ENCODE measurements at places on chromosomes 13 and 19.

- DNase-seq: no peak
Measured at GRCh38 chr13:85995788-85996418, 196.7 kb upstream of the SLITRK6 start.

DNA sequence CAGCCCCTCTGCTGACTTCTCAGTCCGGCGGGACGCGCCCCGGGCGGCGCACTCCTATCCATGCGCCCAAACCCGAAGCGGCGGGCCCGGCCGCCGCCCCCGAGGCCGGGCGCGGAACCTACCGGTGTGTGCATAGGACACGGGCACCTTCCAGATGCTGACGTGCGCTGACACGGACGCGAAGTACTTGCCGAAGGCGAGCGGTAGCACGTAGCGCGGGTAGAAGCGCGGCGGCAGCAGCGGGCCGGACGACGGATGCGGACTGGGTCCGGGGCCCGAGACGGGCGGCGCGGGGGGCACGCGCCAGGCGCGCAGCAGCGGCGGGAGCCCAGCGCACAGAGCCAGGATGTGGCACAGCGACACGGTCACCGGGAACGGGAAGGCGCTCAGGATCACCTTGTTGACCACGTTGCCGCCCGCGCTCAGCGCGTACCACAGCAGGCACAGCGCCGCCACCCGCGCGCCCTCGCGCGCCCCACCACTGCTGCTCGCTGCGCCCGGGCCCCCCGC is 338 bp downstream of the SLC35E1 start:
- DNase-seq: no peak

DNA sequence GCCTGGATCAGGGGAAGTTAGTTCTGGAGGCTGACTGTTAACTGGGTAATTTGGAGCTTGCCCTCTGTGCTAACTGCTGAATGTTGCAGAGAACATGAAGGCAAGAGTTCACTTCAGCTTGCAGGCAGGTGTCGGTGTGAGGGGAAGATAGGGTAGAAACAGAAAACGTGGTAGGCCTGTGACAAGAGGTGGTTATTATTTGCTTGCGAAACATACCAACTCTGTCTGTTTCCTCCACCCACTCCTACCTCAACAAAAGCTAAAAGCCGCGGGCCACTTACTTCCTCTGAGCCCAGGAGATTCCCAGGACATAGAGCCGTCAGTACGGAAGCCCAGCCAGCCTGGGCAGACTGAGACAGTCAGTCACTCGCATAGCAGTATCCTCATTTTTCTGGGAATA is 119.2 kb upstream of the ABCC4 start:
- no peak for DNase-seq

DNA sequence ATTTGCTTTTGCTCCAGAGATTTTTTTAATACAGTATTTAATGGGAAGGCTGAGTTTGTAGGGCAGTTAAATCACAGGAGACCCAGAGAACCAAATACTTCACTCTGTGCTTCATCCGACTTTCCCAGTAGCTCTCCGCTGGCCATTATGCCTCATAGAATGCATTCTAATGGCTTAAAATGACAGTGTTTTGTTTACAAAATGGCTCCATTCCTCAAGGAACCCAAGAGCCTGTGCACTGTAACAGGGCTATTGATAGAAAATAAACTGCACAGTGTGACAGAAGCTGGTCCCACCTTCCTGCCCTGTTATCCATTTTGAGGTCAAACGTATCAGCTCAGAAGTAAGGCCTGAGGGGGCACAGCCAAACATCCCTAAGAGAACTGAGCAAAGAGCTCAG is 136.5 kb downstream of the RAP2A start:
- DNase-seq: no peak

- no peak for DNase-seq
Measured at GRCh38 chr13:98060282-98060681, 82.6 kb upstream of the FARP1 start.

DNA sequence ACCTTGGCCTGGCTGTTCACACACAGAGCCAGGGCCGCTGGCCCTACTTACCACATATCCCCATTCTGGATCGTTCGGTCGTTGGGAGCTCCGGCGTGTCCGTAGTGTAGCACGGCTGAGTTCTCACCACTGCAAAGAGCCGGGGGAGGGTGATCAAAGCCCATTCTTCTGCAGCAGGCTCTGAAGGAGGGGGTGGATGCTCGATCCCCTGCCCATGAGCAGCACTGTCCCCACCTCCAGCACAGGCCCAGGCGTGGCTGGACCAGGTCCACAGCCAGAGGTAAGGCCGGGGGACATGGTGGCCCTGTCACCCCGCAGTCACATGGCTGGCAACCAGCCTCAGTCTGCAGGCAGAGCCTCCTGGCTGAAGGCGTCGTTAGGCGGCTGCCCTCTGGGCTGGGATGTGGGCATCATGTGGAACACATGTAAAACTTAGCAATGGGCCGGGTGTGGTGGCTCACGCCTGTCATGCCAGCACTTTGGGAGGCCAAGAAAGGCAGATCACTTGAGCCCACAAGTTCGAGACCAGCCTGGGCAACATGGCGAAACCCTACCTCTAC is 38.2 kb downstream of the CEBPG start:
- no peak for DNase-seq

- DNase-seq: peak; percentile 90
Measured at GRCh38 chr19:45615795-45616703, 14.0 kb upstream of the GPR4 start.

- DNase-seq: no peak
Measured at GRCh38 chr19:38194061-38194701, 29.8 kb downstream of the DPF1 start.

DNA sequence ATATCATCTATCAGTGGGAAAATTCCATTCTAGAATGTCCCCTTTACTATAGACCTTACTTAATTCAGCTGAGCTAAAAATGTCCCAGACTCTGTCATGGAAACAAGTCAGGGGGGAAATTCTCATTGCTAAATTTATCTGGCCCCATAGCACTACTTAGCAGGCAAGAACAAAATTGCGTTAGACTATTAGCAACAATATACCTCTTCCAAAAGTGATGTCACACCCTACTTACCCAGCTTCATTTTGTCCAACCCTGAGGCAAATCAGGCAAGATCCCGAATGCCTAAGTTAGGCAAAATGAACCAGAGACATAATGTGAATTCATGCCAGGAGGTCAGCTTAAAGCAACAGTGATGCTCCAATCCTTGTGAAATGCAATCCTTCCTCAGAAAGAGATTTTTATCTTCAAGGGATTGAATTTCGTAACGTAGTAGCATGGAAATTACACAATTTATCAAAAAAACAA is 93.7 kb downstream of the FRY start:
- peak; percentile 36 for DNase-seq

GRCh38 chr19:31013384-31014020 is 335.7 kb downstream of the TSHZ3 start:
- DNase-seq: no peak

GRCh38 chr13:27997904-27998522 is 9.5 kb upstream of the URAD start:
- peak; percentile 37 for DNase-seq

DNA sequence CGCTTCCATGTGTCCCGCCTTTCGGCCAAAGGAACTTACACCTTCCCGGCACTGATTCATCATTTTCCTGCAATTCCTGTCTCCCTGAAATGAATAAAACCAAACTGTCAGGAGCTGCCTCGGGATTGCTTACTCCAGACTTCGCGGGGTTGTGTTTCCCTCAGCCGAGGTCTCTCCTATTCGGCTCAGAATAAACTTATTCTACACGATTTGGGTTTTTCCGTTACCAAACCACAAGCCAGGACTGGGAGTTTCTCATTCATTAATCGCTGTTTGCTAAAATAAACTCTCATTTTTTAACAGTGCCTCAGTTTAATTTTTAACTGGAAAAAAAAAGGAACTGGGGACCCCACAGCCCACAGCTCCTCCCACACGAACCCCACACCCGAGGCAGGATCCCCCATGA is 667 bp downstream of the ZNF878 start:
- DNase-seq: peak; percentile 13

GRCh38 chr19:13040948-13041292 is 45.6 kb downstream of the NFIX start:
- DNase-seq: no peak

DNA sequence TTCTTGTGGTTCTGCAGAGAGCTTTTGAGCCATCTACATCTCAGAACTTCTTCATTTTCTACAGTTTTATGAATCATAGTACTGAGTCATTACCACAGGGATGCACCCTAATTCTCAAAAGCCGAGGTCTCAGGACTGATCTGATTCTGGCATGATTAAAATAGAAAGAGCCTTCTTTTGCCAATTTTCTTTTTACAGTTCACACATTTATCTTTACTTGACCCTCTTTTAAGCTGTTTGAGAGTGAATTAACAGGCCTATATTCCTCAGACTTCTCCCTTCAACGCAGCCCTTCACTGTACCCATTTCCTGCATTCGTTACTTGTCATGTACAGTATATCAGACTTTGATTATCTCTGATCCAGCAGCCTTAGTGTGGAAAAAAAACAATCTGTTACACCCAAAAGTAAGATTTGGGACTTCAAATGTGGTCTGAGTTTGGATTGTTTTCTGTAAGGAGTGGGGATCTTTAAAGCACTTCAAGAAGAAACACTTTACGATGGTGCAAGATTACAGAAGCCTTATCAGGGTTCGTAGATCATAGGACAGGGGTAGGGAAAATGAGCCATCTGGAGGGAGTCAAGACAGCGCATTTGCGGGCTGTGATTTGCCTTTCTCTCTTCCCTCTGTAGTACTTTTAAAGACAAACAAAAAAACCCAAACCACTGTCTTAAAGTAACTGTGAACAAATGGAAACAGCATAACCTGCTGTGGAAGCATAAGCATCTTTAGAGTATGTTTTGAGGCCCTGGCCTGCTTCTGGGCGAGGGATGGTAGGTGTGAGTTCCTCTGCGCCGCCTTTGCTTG is 15.3 kb upstream of the GPR183 start:
- DNase-seq: peak; percentile 85

GRCh38 chr13:50594276-50595051 is 249.0 kb downstream of the DLEU7 start:
- DNase-seq: no peak

DNA sequence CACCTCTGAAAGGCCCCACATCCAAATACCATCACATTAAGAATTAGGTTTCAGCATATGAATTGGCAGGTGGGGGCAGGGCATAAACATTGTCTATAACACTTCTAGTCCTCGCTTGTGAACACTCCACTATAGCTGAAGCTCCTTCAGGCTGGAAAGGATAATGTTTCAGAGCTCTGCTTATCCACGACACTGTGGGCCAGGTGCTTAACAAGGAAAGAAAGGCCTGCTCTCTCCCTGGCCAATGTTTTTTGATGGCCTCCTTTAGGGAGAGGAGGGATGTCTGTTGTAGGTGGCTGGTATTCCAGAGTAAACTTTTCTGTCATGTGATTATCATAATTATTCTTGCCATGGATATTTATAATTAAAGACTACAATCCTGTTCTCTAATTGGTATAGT is 86.4 kb downstream of the CCNA1 start:
- DNase-seq: no peak

DNA sequence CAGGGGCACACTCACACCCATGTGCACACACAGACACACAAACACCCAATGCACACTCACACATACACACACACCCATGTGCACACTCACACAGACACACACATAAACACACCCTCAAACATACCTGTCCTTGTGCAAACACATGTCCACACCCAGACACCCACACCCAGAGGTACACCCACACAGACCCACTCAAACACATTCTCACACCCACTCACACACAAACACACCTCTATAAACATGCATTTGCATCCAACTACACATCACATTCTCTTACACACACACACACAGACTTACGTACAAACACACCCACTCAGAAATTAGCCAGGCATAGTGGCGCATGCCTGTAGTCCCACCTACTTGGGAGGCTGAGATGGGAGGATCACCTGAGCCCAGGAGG is 31.4 kb downstream of the FBN3 start:
- DNase-seq: no peak

DNA sequence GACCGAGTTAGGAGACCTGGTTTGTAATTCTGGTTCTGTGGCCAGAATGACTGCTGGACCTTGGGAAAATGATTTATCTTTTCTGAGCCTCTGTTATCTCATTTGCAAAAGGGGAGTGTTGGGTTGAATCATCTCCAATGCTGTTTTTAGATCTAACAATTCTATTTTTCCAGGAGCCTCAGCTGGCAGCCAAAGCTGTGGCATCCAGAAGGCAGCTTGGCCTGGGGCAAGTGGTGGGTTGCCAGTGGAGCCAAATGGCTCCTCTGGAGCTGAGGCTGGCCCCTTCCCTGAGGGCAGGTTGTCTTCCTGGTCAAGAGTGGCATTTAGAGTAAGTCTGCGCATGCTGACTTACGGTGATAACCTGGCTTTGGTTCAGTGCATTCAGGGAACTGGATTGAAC is 21.3 kb downstream of the B3GLCT start:
- no peak for DNase-seq
